ENCODE measurements at places on chromosomes 2 and 18.

DNA sequence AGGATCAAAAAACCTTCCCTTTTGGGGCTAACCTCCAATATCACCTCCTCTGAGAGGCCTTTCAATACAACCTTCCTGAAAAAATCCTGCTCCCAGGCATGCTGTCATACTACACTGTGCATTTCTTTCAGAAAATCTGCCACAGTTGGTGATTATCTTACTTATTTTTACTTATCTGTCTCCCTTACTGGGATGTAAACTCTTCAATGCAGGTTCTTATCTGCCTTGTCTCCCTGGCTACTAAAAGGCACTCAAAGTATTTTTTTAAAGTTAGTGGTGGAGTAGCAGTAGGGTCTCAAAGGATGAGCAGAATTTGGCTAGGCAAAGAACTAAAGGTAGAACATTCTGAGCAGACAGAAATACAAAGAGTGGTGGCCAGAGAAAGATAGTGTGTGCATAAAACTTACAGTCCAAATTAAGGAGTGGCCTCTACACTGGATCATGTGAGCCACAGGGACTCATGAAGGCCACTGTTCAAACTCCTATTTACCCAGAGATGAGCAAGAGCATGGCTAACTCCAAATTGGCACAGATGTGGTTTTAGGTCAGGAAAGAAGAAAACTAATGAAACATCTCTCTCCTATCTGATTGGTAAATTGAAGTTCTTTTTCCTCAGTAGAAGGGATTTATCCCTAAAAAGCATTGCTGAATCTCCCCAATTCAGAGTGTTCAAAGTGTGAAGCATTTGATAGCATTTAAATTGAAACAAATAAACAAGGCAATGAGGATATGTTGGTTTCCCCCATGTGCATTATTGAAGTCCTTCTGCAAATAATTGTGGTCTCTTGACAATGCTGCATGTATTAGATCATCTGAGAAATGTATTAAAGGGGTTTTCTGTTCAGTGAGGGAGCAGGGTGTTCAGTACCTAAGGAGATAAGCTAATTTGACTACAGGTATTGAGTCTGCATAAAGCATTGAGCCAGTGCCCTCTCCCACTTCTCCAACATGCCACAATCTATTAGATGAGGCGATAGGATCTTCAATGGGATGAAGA is 285.5 kb downstream of the MREG start:
- no peak for DNase-seq

- DNase-seq: no peak
Measured at GRCh38 chr2:128442053-128442751, 123.5 kb upstream of the HS6ST1 start.

DNA sequence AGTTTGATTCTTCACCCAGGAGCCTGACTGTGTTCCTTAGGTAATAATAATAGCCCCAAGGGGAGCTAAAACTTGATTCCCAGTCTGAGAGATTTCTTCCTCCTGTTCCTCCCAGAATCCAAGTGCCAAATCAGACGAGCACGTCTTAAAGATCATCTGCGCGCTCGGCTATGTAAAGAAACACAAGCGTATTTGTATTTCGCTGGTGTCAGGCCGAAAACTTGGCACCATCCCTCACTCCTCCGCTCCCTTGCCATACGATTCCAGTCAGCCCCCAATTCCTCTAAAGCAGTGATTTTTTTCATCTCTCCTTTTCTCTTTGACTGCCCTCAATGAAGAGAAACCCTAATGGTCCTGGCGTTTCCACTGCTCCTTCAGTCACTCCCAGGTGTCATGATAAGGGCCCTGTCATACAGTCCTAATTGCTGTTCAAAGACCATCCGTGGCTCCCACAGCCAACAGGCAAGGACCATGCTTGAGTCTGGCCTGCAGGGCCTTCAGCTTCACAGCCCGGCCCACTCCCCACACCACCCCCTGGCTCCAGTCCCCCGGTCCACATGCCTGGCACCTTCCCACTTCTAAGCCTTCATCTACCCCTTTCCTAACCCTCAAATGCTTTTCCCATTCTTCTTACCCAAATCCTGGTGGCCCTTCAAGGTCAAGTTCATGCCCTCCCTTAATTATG is 130.8 kb upstream of the ID2 start:
- DNase-seq: no peak

DNA sequence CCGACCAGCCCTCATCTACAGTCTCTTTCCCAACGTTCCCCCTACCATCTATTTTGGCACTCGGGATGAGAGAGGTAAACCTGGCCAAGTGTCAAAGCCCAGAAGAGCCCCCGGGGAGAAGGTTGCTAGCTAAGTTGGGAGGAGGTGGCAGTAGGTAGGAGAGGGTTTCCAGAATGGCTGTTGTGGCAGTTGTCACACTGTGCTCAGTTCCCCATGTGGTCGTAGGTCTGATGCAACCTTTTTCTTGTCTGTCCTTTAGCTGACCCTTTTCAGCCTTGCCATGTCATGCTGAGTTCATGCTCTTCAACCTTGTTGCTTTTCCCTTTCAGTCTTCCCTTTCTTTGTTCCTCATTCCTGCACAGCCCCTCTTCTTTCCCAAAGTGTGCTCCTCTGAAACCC is 34.5 kb downstream of the TTLL4 start:
- DNase-seq: no peak

DNA sequence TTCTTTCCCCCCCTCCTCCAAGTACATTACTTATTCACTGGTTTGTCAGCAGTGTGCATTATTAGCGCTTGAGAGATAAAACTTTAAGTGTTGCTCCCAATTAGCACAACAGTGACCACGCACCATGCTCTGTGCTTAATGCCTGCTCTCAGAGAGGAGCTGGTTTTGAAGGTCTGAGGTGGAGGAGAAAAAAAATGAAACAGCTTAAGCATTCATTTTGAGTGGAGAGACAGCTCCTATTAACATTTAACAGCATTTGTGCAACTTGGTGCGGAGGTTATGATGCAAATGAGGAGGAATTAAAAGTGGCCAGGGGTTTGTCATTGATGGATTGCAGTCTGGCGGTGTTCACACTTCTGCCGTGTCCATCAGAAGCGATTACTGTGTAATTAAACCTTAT is 141.8 kb downstream of the FIGN start:
- no peak for DNase-seq

DNA sequence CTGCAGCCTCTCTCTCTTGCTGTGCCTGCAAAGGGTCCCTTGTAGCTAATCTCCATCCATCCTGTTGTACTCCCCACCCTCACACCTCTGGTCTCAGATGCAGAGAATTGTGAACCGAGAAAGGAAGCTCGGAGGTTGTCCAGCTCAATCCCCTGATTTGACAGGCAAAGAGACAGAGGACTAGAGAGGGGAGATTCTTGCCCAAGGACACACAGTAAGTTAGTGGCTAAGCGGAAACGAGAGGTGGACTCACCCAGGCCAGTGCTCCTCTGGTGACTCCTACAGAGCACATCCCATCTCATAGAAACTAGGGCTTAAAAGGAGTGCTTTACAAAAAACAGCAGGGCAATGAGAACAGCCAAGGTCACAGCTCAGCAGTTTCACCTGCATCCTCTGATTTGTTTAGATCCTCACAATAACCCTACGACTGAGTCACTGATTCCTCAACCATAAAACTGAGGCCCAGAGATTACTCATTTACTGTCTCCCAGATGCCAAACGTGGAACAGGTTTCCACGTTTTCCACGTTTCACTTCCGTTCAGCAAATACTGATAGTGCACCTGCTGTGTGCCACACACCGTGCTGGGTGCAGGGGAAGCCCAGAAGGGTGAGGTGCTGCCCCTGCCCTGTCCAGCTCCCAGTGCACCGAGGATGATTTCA is 22.1 kb downstream of the EHD3 start:
- peak; percentile 77 for DNase-seq
